ENCODE measurements at places on chromosomes 3 and 15.

- no peak for DNase-seq
Observed at GRCh38 chr15:29270169-29270955, 740 bp upstream of the NSMCE3 start.

DNA sequence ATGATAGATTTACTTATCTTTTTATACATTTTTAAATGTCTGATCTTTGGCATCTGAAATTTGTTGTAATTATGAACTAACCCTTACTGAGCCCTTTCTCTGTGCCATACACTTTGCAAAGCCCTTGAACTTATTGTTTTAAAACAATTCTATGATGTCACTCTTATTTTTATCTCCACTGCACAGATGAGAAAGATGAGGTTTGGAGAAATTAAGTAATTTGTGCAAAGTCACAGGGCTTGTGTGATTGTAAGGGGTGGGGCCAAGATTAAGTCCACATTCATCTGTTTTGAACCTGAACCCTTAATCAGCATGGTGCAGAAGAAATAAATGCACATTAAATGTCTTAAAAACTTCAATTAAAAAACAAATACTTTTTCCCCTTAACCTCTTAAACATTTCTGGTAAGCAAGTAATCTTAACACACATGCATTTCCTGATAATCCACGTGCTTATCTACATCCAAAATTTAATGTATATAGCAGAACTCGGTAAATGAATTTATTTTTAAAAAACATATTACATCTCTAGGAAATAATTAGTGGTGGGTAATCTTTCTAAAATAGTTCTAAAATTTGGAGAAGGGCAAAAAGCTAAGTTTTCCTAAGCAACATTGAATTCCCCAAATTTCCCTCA lies 189.8 kb upstream of the TBC1D5 start:
- DNase-seq, result no peak

- no peak for DNase-seq
Observed at GRCh38 chr3:99500485-99500884, 137.9 kb upstream of the COL8A1 start.

GRCh38 chr15:97966924-97967620 lies 6.6 kb downstream of the ARRDC4 start:
- no peak for DNase-seq

DNA sequence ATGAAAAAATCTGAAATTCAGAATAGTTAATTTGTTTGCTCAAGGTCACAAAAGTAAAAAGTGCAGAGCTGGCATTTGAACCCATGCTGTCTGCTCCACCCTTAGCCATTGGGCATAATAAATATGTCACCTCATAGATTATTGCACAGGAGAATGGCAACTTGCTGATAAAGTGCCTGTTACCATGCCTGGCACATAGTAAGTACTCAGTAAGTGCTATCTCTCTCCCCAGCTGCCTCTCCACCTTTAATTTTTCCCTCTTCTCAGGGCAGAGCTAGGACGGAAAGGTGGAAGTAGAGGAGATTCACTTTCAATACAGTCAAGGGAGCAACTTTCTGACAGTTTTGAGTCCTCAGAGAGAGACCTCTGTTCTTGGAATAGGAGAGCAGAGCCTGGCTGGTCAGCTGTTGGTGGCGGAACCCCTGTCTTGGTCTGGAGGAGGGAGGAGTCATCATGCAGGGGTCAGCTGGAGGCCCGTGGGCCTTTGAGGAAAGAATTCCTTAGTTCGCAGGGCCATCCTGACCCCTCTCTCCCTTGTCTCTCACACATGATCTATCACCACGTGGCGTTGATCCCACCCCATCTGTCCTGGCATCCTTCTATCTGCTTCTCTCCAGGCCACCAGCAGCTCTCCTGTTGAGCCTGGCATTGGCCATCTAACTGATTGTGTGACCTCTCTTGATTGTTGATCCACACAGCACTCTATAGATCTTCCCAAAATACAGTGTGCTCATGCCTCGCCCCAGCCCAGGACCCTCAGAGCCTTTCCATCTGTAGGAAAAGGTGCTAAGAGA lies 149.3 kb downstream of the RPLP1 start:
- DNase-seq, result no peak

GRCh38 chr15:39672666-39673065 lies 91.8 kb downstream of the THBS1 start:
- DNase-seq, result no peak

- no peak for DNase-seq
Observed at GRCh38 chr15:35142578-35142977, 57.5 kb upstream of the NANOGP8 start.

DNA sequence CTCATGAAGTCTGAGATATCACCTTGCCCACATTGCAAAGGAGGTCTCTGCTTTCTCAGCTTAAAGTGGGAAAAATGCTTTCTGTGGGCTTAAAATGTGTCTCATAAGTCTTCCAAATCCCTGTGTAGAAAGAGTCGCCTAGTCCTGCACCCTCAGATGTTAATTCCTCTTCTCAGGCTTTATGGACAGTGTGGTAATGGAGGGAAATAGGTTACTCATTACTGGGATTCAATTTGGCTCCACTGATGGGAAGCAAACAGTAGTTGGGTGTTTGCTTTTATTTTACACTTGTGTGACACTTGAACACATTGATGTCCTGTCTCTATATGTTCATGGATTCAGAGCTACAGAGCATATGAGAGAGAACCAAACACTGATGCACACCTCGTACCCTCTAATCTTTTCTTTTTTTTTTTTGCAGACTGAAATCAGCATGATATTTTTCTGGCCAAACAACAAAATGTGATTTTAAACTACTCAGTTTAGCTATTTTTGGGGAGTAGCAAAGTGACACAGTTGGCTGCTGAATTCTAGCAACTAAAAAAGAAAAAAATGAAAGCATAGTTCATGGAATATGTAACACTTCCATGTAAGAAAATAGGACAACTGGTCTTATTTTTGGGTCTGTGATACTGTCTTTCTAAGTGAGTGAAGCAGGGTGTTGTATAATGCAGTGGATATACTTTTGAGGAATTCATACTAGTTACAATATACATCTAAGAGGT lies 8.6 kb downstream of the PTPRG start:
- no peak for DNase-seq

DNA sequence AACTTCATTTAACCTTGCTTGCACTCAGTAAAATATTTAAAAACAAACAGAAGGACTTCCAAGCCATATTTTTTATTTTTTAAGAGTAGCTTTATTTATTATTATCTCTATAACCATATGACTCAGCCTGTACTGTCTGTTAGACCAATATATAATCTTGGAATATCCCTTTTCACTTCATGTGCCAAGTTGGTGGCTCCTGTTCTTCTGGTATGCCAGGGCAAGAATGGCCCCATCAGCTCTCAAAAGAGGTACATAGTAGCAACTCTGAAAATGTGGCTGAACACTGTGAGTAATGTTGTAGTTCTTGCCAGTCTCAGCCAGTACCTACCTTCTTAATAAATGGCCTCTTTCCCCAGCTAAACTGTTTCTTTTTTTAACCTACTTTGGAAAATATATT lies 257.0 kb upstream of the UBE2E1 start:
- DNase-seq, result no peak

DNA sequence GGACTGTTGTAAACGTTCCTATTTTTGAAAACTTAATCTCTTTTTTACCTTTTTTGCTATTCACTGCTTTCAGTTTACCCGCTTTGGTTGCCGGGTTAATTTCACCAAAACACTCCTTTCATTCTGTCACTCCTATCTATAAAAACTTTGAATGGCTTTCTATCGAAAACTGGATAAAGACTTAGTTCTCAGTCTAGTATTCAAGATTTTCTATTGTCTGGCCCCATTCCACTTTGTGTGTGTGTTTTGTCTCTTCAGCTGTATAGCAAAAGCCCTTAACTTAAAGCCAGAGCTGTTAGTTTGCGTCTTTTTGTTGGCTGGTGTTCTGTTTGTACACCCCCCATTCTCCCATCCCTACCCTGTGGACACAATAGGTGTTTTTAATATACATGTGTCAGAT lies 7.5 kb downstream of the PIAS1 start:
- no peak for DNase-seq

DNA sequence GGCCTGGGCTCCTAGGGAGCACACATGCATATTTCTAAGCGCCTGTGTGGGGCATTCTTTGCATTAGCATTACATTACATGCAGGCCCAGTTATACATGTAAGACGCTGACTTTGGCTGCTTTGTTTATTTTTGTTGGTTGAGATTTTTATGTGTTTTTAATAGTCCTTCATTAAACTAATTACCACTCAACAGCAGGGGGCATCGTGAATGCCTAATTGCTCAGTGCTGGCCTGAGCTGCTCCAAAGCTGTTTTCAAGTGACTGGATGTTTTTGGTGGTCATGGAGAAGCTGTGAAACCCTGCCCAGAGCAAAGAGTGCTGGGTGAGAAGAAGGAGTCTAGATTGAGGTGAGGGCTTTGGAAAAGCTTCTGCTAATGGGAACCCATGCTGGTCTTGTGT lies 41.5 kb downstream of the GPD1L start:
- no peak for DNase-seq

DNA sequence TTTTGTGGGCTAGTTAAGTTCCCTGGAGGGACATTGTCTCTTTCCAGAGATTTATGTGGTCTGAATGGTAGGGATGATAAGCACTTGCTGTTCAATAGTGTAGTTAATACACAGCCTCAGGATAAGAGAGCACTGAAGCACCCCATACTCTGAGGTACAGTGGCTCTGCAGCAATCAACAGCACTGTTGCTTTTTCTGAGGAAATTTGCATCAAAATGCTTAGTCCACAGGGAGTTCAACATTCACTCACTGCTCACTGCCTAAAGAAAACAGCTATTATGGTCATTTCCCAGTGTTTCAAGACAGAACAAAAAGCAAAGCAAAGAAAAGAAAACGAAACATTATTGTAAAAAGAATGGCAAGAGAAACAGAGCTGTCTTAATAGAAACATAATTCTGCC lies 441.9 kb downstream of the PLOD2 start:
- no peak for DNase-seq

DNA sequence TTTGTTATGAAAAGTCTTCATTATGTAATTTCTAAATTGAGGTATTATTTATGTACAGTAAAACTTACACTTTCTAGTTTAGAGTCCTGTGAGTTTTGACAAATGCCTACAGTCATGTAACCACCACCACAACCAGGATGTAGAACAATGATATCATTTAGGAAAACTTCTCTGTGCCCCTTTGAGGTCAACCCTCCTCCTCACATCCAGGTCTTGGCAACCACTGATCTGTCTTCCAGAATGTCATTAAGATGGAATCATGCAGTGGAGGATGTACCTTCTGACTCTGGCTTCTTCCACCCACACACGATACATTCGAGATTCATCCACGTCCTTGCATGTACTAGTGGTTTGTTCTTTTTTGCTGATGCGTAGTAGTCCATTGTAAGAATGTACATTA lies 23.2 kb downstream of the MINAR1 start:
- no peak for DNase-seq

- peak; percentile 56 for DNase-seq
Observed at GRCh38 chr15:25933456-25934158, 70.5 kb upstream of the ATP10A start.

DNA sequence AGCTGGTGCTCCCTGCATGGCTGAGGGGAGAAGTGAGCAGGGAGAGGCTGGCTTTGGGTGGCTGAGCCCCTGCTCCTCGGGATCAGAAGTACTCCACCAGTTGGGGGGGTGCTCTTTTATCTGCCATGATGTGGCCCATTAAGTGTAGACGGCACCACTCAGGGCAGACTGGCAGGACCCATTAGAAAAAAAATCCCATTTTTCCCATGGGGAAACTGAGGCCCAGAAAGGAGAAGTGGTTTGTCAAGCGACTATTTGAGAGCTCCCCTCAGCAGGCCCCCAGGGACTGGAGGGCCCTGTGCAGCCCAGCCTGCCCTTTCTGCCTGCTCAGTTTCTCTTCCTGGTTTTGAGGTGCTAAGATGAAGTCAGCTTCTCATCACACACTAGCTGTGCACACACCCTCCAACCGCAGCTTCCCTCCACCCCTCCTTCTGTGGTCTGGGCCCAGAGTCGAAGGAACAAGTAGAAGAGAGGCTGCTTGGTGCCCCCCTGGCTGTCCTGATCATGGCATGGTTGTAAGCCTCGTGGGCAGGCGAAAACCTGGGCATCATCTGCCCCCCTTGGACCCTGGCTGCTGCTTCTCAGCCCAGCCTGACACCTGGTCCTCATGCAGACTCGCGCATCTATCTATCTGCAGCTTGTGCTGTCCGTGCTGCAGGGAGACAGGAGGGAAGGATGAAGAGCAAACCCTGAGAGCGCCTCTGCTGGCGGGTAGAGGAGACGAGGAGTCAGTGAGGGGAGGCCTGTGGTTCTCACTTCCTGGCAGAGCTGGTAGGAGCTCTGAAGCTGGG lies 5.6 kb downstream of the CSK start:
- DNase-seq, result peak; percentile 91

GRCh38 chr3:11576453-11576852 lies 67.3 kb downstream of the VGLL4 start:
- no peak for DNase-seq

DNA sequence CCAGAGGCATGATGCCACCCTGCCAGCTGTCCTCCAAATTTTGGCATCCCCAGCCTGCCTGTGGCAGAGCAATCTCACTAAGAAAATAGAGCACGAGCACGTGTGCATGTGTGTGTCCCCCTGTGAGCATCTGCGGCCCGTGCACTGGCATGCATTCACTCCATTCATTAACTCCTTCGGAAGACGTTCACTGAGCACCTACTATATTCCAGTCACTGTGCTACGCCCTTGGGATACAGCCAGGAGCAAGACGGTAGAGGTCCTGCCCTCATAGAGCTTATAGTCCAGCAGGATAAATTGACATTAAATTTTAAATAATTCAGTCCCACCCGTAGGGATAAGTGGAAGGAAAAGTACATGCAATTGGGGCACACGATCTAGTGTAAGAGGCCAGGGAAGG lies 40.0 kb upstream of the HES1 start:
- no peak for DNase-seq

GRCh38 chr3:126261037-126261436 lies 80.7 kb upstream of the ALDH1L1 start:
- DNase-seq, result no peak

- no peak for DNase-seq
Observed at GRCh38 chr15:96598514-96598913, 268.0 kb downstream of the NR2F2 start.

- no peak for DNase-seq
Observed at GRCh38 chr3:185594073-185594472, 8.0 kb downstream of the SENP2 start.

- DNase-seq, result no peak
Observed at GRCh38 chr15:25860885-25861866, 2.0 kb downstream of the ATP10A start.

DNA sequence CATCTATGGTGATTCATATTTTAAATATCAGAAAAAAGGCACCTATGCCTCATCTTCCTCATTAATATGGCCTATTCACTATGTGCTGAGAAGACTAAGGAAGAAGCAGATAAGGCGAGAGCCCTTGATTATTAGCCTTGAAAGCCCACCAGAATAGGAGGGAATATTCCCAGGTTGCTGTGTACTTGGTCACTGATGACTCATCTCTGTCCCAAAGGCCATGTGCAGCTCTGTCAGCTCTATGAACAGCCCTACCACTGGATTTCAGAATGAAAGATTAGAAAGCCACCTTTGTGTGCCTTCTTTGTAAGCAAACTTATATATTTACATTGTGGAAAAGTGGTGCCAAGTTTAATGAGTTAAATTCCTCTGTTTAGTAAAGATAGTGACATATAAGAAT lies 211.5 kb downstream of the NFKBIZ start:
- DNase-seq, result no peak

- DNase-seq, result no peak
Observed at GRCh38 chr3:128707928-128708494, 18.0 kb upstream of the RAB7A start.

Measured in stimulated activated CD4-positive, alpha-beta T cell treated with anti-CD3 and anti-CD28 coated beads, TNF-alpha, amount 100 ng/mL, for 48 hours (primary cell).